ENCODE measurements at places on chromosomes 1 and 21.

- peak; percentile 54 for DNase-seq
Observed at GRCh38 chr1:228065543-228066347, 16.8 kb upstream of the ARF1 start.

- peak; percentile 28 for DNase-seq
Observed at GRCh38 chr1:61138921-61139774, 56.8 kb downstream of the NFIA start.

DNA sequence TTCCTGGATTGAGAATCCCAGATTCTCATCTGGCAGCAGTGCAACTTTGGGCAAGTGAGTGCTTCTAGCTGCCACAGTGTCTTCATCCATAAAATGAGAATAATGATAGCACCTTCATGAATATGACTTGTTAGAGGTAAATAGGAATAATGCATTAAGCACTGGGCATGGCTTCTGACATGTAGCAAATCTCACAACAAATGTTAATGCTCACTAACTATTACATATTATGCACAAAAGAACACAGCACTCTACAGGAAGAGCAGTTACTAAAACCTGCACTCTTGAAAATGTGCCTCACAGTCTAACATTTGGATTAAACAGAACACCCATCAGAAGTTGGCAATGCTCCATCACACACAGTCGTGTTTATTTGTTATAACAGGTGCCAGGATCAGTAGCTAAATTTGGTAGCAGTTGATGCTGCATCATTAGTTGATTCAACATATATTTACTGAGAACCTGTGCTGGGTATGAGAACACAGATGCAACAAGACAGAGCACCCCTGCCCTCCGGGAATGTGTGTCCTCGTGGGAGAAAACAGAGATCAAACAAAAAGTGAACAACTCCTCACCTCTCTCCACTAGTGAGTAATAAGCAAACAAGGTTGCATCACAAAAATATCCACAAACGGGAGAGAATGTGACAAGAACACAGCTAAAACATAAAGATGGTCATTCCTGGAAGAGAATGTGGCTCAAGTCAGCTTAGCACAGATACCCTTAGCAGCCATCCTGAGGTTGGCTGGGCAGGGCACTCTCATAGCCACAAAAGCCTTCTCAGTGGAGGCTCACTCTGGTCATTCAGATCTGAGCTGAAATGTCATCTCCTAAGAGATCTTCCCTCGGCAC lies 26.2 kb upstream of the LBR start:
- no peak for DNase-seq

GRCh38 chr1:198929961-198930599 lies 291.2 kb downstream of the PTPRC start:
- no peak for DNase-seq

DNA sequence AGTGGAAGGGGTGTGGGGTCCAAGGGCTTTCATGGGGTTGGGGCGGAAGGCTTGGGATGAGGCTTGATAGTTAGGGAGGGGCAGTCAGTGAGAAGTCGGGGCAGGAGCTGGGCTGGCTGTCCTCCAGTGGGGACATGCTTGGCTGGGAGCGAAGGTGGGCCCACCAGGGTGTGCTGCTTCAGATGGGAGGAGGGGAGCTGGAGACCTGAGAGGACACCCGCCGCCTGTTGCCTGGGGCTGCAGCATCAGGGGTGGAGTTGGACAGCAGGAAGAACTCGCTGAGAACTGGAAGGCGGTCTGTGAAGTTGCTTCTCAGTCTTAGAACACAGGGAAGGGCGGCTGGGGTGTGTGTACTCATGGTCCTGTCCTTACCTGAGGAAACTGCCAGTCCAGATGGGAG lies 1.6 kb downstream of the THEM5 start:
- peak; percentile 44 for DNase-seq

GRCh38 chr1:212287261-212287895 lies 2.2 kb downstream of the PPP2R5A start:
- no peak for DNase-seq

- DNase-seq: no peak
Observed at GRCh38 chr1:204760757-204761156, 75.2 kb upstream of the LRRN2 start.

DNA sequence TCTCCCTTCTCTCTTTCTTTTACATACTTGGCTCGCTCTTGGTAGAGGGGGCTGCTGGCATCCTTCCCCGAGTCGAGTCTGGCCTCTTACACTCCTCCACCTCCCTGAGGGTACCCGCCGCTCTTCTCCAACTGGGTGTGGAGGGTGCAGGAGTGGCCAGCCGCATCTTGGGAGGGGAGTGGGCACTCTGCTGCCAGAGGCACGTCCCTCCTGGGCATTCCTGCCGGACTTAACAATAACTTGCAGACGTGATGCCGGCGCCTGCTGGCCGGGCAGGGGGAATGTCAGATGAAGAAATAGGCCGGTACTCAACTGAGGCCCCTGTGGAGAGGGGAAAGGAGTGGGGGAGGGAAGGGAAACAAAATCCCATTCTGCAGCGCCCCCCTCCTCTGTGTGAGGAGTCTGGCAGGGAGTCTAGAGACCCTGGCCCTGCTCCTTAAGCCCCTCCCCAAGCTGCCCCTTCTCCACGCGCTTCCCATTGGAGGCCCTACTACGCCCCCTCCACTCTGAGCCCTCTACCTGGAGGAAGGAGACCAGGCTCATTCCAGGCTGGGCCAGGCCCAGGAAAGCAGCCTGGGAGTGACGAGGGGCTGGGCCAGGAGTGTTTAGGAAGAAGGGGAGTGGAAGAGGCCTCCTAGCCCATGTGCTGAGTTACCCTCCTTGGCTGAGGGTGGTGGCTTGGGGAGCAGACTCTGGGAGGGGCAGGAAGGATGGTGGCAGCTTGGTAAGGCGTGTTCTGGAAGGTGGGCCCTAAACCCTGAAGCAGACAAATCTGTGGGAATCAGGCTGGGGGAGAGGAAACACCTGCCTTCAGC lies 1.8 kb downstream of the ATP2B4 start:
- peak; percentile 77 for DNase-seq

- no peak for DNase-seq
Observed at GRCh38 chr1:27129225-27129624, 25.7 kb downstream of the SLC9A1 start.

GRCh38 chr1:118900643-118901440 lies 87.3 kb downstream of the TBX15 start:
- no peak for DNase-seq

DNA sequence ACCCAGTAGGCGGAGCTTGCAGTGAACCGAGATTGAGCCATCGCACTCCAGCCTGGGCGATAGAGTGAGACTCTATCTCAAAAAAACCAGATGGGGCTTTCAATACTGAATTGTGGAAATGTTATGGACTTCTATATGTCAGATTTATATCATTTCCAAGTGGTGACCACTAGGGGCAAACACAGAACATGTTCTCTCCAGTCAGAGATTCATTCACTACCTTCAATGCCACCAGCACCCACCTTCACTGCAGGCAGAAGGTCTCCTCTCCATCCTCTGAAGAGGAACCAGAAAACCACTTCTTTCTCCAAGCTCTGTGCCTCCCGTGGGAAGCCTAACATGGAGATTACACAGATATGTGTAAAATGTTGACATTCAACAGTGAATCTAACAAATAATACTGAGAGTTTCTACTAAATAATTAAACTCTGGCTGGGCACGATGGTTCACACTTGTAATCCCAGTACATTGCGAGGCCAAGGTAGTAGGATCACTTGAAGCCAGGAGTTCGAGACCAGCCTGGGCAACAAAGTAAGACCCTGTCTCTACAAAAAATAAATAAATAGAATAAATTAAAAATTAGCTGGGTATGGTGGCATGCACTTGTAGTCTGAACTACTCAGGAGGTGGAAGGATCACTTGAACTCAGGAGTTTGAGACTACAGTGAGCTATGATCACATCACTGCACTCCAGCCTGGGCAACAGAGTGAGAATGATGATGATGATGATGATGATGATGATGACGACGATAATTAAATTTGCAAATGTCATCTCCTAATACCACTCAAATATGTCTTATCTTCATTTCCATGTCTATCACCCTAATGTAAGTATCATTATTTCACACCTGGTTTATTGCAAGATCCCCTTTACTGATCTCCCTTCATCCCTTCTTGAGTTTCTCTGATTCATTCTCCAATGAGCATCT lies 151.1 kb downstream of the ZNF281 start:
- DNase-seq: no peak

GRCh38 chr1:48931506-48932192 lies 155.0 kb upstream of the BEND5 start:
- DNase-seq: peak; percentile 35

Data from upper lobe of left lung (tissue), 6 donors.